AG08396 (cell line): ENCODE measurements at places on chromosomes 3 and 15.

GRCh38 chr15:59446232-59446957 lies 8.4 kb downstream of the FAM81A start:
- no peak for DNase-seq

DNA sequence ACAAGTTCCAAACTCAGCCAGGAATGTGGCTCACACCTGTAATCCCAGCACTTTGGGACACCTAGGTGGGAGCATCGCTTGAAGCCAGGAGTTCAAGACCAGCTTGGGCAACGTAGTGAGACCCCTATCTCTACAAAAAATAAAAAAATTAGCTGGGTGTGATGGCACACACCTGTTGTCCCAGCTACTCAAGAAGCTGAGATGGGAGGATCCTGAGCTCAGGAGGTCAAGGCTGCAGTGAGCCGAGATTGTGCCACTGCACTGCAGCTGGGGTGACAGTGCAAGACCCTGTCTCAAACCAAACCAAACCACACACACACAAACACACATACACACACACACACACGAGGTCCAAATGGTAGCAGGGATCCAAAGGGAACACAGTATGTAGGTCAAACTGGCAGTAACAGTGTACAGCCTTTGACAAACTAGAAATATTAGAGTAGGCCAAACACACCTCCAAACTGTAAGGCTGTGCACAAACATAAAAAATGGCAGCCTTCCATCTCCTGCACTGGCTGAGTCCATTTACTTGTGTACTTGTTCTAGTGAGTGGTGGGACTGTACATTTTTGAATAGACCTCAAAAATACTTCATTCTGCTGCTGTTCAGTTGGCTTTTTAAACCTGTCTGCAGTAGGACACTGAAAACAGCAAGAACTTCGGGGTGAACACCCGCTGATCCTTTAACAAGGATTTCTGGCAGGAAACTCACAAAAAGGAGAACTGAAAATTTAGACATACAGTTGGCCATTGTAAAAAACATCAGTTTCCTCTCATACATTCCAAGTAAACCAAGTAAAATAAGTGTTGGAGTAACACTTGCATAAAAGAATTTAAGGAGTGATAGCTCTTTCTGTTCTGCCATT lies 33.6 kb downstream of the INTS14 start:
- no peak for DNase-seq

GRCh38 chr3:15610082-15610759 lies 8.7 kb downstream of the BTD start:
- DNase-seq = peak; percentile 64

DNA sequence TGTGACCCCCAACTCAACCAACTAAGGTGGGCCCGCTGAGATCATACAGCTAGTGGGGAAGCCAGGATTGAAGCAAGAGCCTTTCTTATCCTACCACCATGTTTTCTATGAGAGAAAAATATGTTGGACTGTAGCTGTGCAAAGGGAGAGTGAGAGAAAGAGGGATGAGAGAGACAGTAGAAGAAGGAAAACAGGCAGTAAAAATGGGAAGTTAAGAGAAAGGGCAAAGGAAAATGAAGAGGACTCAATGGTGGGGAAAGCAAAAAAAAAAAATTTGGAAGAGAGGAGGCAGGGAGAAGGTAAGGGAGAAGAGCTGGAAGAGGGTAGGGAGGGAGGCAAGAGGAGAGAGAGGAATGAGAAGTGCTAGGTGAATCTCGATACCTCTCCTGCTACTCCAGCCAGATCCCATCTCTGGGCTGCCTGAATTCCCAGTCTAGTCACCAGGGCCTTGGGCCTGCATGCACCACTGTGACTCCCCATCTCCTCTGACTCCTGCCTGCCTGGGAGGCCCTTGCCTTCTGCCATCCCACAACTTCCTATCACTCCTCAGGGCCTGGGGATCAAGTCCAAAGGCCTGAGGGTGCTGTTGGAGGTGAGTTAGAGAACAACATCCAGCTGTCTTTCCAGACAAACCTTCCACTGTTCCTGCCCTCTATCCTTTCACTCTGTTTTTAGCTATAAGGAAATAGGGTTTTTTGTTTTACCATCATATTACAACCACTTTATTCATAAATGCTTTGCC lies 15.7 kb downstream of the FAM81A start:
- DNase-seq = no peak

- no peak for DNase-seq
Measured at GRCh38 chr3:55458181-55458790, 28.8 kb downstream of the WNT5A start.

DNA sequence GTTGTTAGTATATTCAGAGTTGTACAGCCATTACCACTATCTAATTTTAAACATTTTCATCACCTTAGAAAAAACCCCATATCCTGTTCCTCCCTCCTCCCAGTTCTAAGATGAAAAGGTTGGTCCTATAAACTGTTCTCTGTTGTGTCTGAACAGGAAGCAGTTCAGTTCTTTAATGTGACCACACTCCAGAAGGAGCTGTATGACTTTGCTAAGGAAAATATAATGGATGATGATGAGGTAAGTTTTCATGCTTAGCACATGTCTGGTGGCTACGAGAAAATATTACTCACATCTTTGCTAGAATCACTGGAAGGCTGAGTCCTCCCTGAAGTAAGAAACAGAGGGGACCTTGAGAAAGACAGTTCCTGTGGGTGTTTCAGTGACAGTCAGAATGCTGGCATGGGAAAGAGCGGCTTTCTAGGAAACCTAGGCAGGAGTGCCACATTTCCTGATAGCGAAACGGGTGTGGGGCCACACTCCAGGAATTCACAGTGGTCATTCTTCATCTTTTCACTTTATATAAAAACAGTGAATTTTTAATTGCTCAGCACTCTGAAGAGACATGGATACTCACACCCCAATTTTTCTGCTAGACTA lies 20.3 kb downstream of the CRTAP start:
- no peak for DNase-seq

GRCh38 chr3:156341831-156342416 lies 213.0 kb downstream of the SSR3 start:
- no peak for DNase-seq

DNA sequence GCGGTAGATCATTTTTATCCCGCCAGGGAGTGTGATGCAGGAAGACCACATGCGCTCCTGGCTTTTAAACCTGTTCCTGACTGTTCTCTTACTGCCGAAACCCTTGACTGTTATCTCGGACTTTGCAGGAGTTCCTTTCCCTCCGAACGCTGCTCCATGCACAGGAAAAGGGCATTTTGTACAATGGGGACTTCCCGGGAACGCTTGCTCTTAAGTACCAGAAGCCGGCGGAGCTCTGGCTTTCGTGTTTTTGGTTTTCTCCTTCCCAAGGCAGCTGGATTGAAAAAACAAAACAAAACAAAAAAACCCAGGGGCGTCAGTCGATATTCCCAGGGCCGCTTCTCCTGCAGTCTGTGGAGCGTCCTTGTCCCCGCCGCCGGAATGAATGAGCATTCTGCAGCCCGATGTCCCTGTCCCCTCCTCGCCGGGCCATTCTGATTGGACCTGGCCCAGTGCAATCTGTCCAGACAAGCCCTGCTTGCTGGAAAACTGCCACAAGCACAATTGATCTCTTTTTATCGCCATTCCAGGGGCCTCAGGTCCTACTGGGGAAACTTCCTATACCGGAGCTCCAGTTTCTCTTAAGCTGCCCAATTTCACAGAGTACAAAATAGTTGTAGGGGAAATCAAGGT lies 44.8 kb downstream of the SLC6A1 start:
- DNase-seq = no peak

- DNase-seq = no peak
Measured at GRCh38 chr3:11455956-11456355, 183.8 kb downstream of the ATG7 start.

- no peak for DNase-seq
Measured at GRCh38 chr3:76505202-76505845, 534.6 kb upstream of the ROBO2 start.

DNA sequence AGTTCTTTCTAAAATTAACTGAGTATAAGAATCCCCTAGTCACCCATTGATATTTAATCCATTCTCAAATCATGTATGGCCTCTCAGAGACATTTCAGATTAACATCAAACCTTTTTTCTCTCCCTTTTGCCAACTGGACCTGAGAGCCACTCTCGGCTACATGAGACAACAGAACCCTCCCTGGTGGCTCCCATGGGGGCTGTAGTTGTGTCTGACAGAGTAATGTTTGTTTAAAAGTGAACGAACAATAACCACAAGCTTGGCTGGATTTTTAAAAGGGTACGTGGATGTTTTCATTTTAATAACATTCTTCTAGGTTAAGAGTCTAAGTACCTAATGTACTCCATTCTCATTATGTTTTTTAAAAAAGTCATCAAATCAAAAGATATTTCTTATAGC lies 37.1 kb downstream of the P3H2 start:
- DNase-seq = no peak

DNA sequence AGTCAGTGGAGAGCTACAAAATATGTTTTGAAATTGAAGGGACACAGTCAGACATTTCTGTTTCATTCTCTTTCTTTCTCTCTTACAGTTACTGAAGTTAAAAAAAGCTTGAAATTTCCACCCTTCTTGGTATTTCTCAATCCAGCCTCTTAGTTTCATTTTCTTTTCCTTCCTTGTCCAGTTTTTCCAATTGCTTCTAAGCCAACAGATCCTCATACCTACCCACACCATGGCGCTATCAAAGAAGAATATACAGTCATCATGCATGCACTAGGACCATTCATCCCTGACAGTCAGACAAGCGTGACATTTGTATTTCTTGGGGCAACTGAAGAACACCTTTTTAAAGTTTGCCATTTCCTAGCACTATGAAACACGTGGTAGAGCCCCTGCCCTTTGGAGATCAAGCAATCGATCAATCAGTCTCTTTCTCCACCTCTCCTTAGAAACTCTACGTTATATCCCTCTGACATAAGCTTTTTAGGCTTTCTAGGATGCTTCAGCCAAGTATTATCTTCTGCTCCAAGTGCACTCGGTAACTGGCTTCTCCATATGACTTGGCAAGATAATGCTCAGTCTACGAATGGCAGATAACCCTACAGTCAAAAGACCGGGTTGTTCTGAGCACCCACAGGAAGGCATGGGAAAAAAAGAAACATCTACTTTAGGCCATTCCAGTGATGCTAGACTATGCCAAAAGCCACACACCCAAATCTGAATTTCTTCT lies 65.4 kb downstream of the FBN1 start:
- no peak for DNase-seq

GRCh38 chr15:31615643-31616415 lies 289.2 kb downstream of the KLF13 start:
- no peak for DNase-seq

GRCh38 chr3:87987952-87988351 lies 70.9 kb downstream of the CGGBP1 start:
- no peak for DNase-seq

DNA sequence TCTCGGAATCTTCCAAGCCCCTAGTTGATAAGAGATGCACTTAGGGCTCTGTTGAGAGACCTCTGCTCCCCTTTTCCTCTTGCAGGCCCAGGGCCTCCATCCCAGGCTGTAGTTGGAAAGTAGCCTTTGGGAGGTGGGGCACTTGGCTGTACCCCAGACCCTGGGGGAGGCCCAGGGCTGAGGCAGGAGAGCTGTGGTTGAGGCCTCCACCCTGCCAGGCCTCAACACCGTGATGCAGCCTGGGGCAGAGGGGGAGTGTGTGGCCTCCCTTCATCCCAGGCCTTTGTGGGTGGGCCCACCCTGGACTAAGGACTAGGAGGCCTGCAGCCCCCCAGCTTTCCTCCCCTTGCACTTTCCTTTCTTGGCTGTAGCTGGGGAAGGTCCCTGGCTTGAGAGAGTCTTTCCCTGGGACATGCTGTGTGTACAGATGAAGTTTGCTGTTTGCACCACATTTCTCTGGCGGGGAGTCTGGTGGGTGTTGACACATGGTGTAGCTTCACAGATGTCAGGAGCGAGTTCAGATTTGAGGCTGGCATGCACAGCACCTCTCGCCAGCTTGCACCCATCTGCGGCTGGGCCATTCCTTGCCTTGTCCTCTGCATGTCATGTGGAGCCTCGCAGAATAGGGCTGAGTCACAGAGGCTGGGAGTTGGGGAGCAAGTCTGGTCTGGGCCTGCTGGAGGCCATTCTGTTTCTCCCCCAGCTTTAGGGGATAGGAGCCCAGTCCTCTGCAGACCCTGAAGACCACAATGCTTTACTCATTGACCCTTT lies 13.7 kb downstream of the PLEKHO2 start:
- peak; percentile 56 for DNase-seq

- no peak for DNase-seq
Measured at GRCh38 chr15:100703032-100703578, 100.7 kb downstream of the ASB7 start.

- no peak for DNase-seq
Measured at GRCh38 chr3:30639937-30640336, 33.5 kb downstream of the TGFBR2 start.

- no peak for DNase-seq
Measured at GRCh38 chr3:174387736-174388135, 471.4 kb upstream of the NAALADL2 start.

GRCh38 chr3:188244395-188244861 lies 90.5 kb downstream of the LPP start:
- DNase-seq = no peak

DNA sequence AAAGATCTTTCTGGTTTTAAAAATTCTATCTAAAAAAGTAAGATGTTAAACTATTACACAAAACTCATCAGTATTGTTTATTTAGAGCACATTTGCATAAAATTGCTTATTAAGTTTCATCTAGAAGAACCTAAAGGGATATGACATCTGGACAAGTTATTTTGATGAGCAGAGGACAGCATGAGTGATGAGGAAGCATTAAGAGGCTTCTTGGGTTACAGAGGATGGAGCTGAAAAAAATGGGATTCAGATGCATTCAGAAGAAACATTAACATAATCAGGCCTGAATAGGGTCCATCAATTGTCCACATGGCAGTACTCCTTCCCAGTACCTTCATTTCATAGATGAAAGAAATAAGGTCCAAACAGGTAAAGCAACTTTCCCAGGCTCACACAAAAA lies 41.6 kb downstream of the IMPG2 start:
- no peak for DNase-seq
